ENCODE measurements at places on chromosomes 2 and 18.

GRCh38 chr18:55484773-55485172 lies 103.2 kb downstream of the TCF4 start:
- no peak for DNase-seq

DNA sequence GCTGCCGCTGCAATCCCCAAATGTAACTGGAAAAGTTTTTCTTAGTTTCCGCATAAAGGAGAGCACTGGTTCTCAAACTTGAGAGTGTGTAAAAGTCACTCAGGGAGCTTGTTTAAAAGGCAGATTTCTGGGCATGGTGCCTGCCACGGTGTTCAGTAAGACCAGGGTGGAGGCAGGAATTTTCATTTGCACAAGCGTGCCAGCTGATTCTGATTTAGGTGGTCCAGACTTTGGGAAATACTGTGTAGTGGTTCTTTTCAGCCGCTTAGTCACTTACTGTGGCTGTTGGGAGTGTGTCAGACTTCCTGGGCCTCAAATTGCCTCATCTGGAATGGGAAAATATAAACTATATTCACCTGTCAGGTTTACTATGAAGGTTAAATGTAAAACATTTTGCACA lies 788 bp downstream of the ARMC9 start:
- DNase-seq = no peak

DNA sequence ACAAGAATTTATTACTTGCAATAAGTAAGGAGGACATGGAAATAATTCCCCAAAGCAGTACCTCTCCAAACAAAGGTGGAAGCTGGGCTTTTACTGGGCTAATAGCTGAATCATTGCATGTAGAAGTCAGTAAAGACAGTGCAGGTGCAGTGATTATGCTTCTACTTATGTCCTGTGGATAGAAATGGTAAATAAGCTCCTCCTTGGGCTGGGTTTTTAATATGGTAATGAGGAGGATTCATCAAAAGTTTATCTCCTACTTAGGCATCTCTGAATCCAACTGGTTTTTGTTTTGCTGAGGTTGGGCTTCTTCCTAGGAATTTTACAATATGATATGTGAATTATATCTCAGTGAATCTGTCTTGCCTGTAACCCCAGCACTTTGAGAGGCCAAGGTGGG lies 297.4 kb upstream of the MC4R start:
- DNase-seq = no peak

DNA sequence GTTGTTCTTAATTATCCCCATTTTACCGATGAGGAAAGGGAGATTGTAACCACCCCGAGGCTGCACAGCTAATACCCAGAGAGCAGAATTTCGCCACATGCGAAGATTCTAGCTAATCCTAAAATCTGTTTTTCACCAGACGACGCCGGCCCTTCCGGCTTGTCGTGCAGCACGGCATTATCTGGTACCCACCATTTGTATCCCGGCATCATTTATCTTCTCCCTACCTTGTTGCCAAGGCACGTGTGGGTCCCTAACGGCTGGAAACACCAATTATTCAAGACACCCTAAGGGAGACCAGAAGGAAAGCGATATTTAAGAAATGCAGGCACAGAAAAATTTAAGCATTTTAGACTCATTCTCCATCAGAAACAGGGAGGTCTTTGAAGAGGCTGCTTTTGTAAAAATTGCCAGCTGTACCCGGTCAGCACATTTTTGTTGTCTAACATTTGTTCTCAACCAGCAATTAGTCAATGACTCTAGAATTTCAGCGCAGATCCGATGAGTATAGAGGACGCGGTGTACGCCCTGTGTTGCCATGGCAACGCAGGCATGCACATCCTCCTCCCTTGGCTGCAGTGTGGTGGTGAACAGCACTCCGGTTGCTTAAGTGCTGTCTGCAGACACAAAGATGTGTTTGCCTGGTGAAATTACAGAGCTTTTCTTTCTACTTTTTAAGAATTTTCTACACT lies 111.6 kb downstream of the AGAP1 start:
- DNase-seq = peak; percentile 26

- no peak for DNase-seq
These were observed 61.4 kb downstream of the SMAD7 start for GRCh38 chr18:48889115-48889941.

DNA sequence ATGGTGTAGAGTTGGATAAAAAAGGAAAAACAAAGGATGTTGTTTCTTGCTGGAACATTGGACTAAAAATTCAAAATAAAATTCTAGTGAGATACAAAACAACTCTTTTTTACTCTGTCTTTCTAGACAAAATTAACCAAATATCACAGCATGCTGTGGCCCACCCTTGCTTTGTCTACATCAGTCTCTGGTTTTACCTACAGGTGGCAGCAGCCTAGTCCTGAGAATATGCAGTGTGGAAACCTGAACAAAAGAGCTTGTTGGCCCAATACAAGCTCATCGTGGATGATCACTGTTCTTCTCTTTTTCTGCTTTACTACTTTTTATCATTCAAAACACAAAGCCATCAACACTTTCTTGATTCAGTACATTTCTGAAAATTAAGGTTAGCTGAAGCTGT lies 210.4 kb downstream of the CDH19 start:
- DNase-seq = no peak

GRCh38 chr2:130762031-130762909 lies 6.9 kb downstream of the AMER3 start:
- DNase-seq = no peak
